ENCODE measurements at places on chromosomes 1 and 21.

- no peak for DNase-seq
These were observed 102.7 kb downstream of the TENT5C start for GRCh38 chr1:117708323-117709248.

DNA sequence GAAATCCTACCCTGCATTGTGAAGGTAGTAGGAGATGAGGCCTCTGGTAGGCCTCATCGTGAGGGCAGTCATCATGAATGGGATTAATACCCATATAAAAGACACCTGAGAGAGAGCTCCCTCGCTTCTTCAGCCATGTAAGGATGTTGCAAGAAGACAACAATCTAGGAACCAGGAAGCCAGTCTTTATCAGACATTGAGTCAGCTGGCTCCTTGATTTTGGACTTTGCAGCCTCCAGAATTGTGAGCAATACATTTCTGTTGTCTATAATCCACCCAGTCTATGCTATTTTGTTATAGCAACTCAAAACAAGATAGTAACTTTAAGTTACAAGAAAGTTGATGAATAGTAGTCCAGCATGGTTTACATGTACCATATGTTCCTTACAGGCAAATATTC, 208.5 kb downstream of the KCNT2 start:
- DNase-seq, result no peak

- no peak for DNase-seq
These were observed 198.4 kb upstream of the PTGFR start for GRCh38 chr1:78292361-78292760.

GRCh38 chr1:41681331-41682098, 197.0 kb upstream of the EDN2 start:
- no peak for DNase-seq

- DNase-seq, result no peak
These were observed 6.7 kb upstream of the SLC27A3 start for GRCh38 chr1:153768316-153769181.

- DNase-seq, result no peak
These were observed 4.0 kb downstream of the KDM1A start for GRCh38 chr1:23023174-23023845.

GRCh38 chr1:209207701-209208286, 375.7 kb upstream of the CAMK1G start:
- no peak for DNase-seq

DNA sequence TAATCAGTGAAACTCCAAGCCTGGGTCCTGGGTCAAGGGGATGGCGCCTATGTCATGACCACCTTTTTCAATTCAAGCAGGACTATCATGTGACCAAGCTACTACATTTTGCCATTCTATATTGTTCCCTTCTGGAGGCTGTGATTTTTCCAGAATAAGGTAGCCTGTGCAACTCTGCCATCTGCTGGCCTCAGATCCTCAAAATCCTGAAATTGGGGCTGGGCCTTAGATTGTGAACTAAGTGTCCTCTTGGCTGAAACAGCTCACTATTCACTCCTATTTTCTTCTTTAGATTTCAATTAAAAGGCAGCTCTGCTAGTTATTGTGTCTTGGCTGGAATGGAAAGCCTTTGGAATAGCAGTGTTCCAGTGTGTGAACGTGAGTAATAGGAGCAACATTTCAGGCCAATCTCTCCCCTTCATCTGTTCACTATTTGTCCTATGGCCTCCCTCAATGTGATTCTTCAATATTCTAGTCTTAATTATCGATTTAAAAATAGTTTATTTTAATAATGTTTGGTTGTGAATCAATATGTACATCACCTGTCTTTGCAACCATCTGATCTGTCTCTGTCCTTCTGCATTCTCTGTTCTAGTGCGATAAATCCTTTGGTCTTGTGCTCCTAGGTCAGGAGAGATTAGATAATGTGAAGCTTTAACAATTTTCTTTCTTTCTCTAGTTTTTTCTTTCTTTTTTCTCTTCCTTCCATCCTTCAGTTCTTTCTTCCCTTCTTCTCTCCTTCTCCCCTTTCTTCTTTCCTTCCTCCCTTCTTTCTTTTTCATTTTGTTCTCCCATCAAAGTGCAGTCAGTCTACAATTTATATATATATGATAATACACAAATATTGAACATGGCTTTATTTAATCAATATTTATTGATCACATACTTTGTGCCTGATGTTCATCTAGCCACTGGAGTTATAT, 69.8 kb downstream of the CR1 start:
- no peak for DNase-seq

DNA sequence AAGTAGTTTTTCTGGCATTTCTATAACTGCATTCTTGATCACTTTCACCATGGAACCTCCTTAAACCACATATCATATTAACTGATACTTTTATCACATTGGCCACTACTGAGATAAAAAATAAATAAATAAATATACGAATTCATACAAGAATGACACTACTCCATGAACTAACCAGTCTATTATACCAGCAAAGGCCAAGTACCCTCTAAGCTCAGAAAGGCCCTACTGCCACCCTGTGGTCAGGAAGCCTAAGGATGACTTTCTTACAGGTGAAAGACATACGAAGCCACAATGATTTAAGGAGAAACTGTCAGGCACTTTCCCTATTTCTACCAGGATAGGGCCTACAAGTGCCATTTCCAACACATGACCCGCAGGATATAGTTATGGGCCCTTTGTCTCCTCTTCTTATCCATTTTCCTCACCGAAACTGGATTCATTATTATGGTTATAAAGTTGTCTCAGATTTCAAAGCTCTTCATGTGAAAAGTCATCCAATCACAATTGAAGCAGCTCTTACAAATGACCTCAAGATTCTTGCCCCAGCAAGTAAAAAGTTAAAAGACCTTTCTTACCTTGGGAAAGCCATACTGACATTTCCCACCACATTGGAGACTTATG, 23.9 kb downstream of the DNAJC8 start:
- DNase-seq, result peak; percentile 73

DNA sequence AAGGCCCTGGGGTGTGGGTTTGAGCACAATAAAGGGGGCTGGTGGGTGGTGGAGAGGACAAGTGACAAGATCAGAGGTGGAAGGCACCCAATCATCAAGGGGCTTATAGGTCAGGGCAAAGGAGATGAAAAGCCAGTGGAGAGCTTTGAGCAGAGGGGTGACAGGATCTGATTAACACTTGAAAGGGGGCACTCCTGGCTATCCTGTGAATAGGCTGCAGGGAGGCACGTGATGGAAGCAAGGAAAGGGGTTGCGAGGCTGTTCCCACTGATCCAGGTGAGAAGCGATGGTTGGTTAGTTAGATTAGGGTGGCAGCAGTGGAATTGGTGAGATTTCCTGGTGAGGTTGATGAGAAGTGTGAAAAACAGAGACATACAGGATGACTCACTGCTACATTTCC, 80.6 kb downstream of the WLS start:
- no peak for DNase-seq

GRCh38 chr1:41941381-41941780, 22.7 kb upstream of the HIVEP3 start:
- DNase-seq, result no peak

DNA sequence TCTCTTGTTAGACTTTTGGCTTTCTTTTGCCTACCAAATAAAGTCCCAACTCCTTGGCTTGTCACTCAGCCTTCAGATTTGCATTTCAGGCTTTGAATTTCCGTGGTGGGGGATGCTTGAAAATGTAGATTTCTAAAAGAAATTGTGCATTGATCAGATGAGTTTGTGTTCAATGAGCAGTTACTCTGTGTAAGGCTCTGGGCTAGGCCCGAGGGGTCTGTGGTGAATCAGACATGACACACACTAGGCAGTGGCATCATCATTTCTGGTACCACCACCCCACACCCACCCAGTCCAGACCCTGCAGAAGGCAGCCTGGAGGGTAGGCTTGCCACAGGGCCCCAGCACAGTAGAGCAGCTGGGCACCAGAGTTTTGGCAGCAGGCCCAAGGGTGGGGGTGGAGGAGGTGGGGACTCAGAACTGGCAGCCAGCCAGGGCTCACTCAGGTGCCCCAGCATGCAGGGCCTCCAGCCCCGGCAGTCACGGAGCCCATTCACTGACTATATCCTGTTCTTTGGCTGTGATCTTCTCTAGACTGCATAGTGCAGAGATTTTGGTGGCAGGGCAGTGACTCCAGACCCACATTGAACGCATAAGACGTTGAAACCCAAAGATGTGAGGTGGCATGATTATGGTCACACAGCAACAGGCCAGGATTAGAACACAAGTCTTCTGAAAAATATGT, 97.2 kb upstream of the ARTN start:
- no peak for DNase-seq

GRCh38 chr1:18725231-18725895, 94.7 kb downstream of the PAX7 start:
- DNase-seq, result no peak

DNA sequence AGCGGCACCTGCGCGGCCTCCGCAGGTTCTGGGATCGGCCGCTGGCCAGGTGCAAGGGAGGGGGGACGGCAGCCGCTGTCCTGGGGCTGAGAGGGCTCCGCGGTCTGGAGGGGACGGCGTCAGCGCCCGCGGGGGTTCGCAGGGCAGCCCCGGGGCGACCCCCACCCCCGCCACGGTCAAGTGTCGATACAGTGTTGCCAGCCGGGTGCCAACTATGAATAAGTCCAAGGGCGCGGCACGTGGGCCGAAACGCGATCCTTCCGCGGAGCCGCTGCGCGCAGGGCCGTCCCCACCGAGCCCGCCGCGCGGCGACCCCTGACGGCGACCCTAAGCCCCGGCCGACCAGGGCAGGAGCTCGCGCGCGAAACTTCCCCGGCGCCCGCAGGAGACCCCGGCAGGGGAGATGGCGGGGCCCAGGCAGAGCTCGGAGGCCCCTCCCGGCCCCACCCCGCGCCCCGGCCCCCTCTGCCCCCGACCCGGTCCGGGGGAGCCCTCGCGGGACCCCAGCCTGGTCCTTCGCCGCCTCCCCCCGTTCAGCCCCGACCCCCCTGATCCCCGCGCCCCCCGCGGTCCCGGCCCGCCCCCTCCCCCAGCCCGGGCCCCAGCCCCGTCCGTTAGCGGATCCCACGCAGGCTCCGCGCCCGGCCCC, 586 bp upstream of the AGPAT3 start:
- DNase-seq, result peak; percentile 64

- DNase-seq, result no peak
These were observed 114.8 kb downstream of the DNAH14 start for GRCh38 chr1:225044258-225044657.

GRCh38 chr1:67582625-67583461, 102.2 kb upstream of the GADD45A start:
- no peak for DNase-seq

- no peak for DNase-seq
These were observed 199.4 kb upstream of the PTBP2 start for GRCh38 chr1:96521994-96522760.

DNA sequence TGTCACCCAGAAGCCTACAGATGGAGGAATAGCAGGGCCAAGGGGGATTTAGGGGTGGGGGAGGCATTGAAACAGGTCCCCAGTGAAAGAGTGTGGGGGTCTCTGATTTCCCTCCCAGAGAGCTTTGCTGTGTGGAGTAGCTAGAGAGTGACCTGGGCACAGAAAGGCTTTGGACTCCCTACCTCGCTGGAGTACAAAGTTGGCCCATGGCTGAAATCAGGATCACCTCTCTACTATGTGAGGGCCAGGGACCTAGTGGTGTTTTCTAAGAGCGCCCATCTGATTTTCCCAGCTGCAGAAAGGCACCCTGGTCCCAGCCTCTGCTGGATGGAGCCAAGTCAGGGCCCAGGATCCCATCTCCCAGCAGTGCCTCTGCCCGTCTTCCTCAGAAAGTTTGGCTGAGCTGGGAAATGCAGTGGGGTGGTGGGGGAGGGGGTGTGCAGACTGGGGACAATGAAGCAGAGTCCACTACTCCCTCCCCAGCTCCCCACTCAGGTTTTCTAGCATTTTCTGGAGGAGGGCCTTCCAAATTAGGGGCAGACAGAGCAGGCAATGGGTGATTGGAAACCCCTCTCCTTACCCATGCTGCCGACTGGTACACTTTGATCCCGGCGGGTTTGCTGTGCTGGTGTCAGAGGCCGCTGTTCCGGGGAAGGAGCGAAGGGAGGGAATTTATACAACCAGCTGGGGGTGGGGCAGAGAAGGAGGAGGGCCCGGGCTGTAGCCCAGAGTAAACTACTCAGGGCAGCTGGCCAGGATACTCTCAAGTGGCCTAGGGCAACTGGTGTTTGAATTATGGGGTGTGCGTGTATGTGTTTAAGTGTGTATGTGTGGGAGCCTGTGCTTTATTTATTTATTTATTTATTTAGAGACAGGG, at the start of gene SELENBP1:
TSS of gene SELENBP1 (minus strand) at position 648 of the 877 bp plus-strand sequence. CDS start at position 584, 64 bp downstream.
- no peak for DNase-seq

GRCh38 chr1:8078176-8078671, 52.1 kb upstream of the ERRFI1 start:
- DNase-seq, result no peak

DNA sequence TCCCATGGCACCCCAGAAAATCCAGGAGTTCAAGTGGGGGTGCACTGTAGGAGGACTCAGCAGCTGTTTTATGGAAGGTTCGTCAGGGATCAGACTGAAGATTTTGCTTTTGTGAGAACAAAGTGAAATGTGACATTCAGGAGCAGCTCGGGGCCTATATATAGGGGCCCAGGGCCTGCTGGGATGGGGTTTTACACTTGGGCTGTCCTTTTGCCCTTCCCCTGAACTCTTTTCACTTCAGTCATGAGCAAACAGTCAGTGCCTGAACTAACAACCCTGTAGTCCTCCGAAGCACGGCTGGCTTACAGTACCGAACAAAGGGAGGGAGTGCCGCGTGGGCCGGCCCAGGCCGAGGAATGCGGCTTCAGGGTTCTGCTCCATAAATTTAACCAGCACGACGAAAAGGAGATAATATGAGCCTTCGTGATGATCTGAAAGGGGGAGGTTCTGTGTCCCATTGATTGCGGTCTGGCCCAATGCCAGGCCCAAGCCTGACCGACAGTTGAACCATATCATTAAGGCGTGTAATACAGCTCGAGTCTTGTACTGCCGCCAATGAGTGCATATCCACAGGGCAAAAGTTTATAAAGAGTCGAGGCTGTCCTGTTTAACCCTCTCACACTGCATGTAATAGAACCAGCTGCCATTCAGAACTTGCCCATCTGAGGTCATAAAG, 139.9 kb downstream of the DHRS3 start:
- DNase-seq, result no peak

DNA sequence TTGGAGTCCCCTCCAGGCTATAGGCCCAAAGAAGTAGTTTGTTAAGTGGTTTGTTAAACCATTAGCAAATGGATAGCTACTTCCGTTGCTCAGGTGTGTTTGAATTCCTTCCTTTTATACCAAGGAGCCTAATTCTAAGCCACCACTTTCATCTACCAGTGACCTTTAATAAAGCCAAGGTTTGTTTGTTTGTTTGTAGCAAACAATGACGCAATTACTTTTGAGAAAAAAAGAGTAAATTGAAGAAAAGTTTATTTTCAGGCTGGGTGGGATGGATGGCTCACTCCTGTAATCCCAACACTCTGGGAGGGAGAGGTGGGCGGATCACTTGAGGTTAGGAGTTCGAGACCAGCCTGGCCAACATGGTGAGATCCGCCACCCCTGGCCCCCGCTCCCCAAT, 30.8 kb upstream of the RD3 start:
- no peak for DNase-seq

DNA sequence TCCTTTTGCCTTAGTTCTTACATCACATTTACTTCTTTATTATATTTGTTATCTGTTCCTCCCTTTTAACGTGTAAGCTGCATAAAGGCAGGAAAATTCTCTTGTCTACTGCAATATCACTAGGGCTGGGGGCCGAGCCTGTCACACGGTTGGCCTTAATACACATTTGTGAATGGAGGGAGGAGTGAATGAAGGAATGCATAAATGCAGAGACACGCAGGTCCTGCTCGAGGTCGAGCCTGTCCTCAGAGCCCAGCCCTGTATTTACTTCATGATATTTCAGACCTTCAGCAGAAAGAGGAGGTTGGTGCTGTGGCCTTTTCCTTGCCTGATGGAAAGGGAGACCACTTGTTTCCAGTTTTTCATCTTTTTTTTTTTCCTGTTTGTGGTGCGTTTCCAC, 671.3 kb downstream of the PTPRU start:
- no peak for DNase-seq

- DNase-seq, result no peak
These were observed 1866.8 kb downstream of the MRPL39 start for GRCh38 chr21:23740463-23740862.

Data from natural killer cell treated with Interleukin-12 subunit alpha and Interleukin-12 subunit beta and Interleukin-15 and Interleukin-18, amount 100 ng/mL, for 72 hours (primary cell).